ENCODE measurements at places on chromosomes 5 and 9. TPM values are rescaled to one million over a fixed set of nuclear protein-coding genes. Genes with fewer than 3 reads are reported as not detected.

RFESD gene
- total RNA-seq = 3.1 TPM

FOXD4L6 gene
- total RNA-seq = not detected

PCDHGA12 gene
- 26.0 TPM for total RNA-seq

INSL6 gene
- total RNA-seq = not detected

WDR55 gene
- total RNA-seq = 34.9 TPM

Data from smooth muscle cell of trachea (primary cell).